ENCODE measurements at places on chromosomes 6 and 20.

GRCh38 chr6:65943548-65943947, 236.5 kb upstream of the EYS start:
- no peak for DNase-seq

GRCh38 chr6:127302728-127303660, 36.3 kb downstream of the RNF146 start:
- DNase-seq = no peak

DNA sequence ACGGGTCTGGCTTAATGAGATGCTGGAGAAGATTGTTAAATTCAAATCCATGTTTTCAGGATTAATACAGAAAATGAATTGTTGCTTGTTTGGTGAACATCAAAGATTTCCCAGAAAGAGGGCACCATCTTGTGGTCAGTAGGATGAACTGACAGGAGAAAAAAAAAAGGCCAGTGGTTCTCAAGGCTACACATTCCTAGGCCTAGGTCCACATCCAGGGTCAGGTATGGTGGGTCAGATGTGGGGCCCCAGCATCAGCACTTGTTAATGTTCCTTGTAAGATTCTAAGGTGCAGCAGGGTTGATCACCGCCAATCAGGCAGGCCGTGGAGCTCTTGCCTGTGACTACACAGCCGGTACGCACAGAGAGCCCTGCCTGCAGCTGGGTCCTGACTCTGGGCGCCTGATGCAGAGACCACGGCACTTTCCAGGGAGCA, 34.0 kb upstream of the FOXO3 start:
- no peak for DNase-seq

GRCh38 chr6:168132531-168133167, 53.6 kb upstream of the FRMD1 start:
- peak; percentile 75 for DNase-seq

GRCh38 chr20:4412216-4412615, 309.5 kb upstream of the PRND start:
- DNase-seq = no peak
